ENCODE measurements at places on chromosomes 11 and 22. TPM values are rescaled to one million over a fixed set of nuclear protein-coding genes. Genes with fewer than 3 reads are reported as not detected.

The MS4A1 gene
- total RNA-seq: not detected

The MMP8 gene
- not detected for total RNA-seq

The LAYN gene
- 12.6 TPM for total RNA-seq

The OR52N4 gene
- not detected for total RNA-seq

DNA sequence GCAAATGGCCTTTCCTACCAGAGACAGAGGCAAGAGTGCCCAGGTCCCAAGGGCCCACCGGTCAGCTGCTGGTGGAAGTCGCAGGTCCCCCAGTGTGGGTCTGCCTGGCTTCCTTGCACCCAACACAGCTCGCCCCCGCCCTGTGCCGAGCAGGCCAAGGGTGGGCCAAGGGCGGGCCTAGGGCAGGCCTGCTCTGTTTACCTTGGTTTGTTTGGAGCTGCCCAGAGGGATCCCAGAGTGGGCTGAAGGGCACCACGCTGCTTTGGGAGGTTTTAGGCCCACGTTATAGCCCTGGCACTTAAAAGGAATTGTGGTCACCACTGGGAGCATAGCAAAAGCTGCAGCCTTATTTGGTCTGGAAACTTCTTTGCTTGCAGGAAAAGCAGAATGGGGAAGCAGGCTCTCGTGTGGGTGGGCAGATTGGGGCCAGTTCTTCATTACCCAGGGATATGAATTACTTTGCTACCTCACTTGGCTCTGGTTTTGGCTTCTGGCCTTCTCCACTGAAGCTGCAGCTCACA lies 38.0 kb downstream of the MRGPRD start:
- peak overlapping the region; percentile 41 for H3K27ac ChIP-seq
- peaks cover 33% of the 10 kb centered on the region for H3K36me3 ChIP-seq
- DNase-seq: no peak
- H3K27me3 ChIP-seq: no peaks in the 10 kb centered on the region

GRCh38 chr22:35258191-35258988 lies 1.1 kb downstream of the HMGXB4 start:
- no peaks in the 10 kb centered on the region for H3K36me3 ChIP-seq
- H3K4me1 ChIP-seq: peaks cover 15% of the 10 kb centered on the region
- peak overlapping the region; percentile 97 for H3K27ac ChIP-seq
- H3K27me3 ChIP-seq: no peaks in the 10 kb centered on the region
- DNase-seq: no peak
- H3K4me3 ChIP-seq: peak overlapping the region; percentile 94

GRCh38 chr11:4385978-4386740 lies 7.3 kb downstream of the TRIM21 start:
- H3K36me3 ChIP-seq: peaks cover 5% of the 10 kb centered on the region
- no peaks in the 10 kb centered on the region for H3K4me1 ChIP-seq
- H3K27ac ChIP-seq: no peak overlapping the region
- no peaks in the 10 kb centered on the region for H3K27me3 ChIP-seq
- H3K4me3 ChIP-seq: no peak overlapping the region

DNA sequence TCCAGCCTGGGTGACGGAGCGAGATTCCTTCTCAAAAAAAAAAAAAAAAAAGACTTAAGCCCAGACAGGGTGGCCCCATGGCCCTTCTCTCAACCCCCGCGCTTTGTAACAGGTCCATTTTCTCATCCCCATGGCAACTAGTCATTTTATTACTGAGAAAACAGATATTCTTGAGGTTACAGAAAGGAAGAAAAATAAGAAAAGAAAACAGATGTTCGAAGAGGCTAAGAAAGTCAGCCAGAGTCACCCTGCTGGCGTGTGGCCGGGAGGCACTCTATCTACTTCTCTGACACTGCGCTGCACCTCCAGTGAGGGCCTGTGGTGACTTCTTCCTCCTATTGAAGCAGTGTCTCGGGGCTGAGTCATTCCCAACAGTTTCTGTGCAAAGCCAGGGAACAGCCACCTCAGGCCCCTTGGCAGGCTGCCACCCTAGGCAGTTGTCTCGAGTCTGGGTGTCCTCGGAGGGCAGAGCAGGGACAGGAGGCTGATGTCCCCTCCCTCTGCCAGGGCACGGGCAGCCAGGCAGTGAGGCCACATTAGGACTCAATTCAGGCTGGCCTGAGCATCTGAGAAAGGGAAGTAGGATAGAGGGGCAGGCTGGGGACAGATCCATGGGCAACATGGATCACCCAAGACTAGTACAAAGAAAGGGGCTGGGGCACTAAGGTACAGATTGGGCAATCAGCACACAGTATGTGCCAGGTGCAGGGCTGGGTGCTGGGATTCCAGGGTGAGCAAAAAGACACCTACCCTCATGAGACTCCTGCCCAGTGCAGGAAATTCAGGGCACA lies 16.4 kb upstream of the SYVN1 start:
- no peaks in the 10 kb centered on the region for H3K27me3 ChIP-seq
- no peaks in the 10 kb centered on the region for H3K36me3 ChIP-seq
- H3K4me1 ChIP-seq: peaks cover 16% of the 10 kb centered on the region
- peak overlapping the region; percentile 38 for H3K4me3 ChIP-seq
- H3K27ac ChIP-seq: peak overlapping the region; percentile 89
- DNase-seq: peak; percentile 93

The SCGB1D4 gene
- total RNA-seq: not detected

GRCh38 chr11:96257972-96258934 lies 84.7 kb downstream of the MAML2 start:
- H3K36me3 ChIP-seq: no peaks in the 10 kb centered on the region
- H3K27me3 ChIP-seq: no peaks in the 10 kb centered on the region
- no peak overlapping the region for H3K4me3 ChIP-seq
- H3K4me1 ChIP-seq: peaks cover 15% of the 10 kb centered on the region
- peak overlapping the region; percentile 46 for H3K27ac ChIP-seq

DNA sequence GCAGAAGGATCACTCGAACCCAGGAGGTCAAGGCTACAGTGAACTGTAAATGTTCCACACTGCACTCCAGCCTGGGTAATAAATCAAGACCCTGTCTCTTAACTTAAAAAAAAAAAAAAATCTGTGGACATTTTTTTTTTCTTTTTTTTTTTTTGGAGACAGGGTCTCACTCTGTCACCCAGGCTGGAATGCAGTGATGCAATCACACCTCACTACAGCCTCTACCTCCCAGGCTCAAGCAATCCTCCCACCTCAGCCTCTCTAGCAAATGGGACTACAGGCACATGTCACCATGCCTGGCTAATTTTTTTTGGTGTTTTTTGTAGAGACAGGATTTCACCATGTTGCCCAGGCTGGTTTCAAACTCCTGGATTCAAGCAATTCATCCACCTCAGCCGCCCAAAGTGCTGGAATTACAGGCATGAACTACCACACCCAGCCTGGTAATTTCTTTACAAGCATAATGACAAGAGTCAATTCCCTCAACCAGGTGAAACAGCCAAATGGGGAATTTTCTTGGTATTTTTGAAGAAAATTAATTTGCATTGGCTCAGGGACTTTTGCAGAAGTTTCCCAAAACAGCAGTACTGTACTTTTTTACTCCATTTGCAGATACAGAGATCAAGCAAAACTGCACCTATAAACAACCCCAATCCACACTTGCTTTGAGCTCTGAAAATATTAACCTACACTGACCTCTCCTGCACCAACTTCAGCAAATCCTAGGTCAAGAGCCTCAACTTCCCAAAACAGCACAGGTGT lies 44.0 kb downstream of the MRTFA start:
- no peak overlapping the region for H3K27ac ChIP-seq
- no peaks in the 10 kb centered on the region for H3K27me3 ChIP-seq
- DNase-seq: no peak
- no peak overlapping the region for H3K4me3 ChIP-seq

- H3K27ac ChIP-seq: no peak overlapping the region
- H3K4me1 ChIP-seq: no peaks in the 10 kb centered on the region
- H3K4me3 ChIP-seq: no peak overlapping the region
- H3K36me3 ChIP-seq: no peaks in the 10 kb centered on the region
- H3K27me3 ChIP-seq: no peaks in the 10 kb centered on the region
- DNase-seq: no peak
These were observed 22.0 kb upstream of the PATE1 start for GRCh38 chr11:125724125-125724524.

The PTPRCAP gene
- total RNA-seq: 0.89 TPM

The CLP1 gene
- total RNA-seq: 10.0 TPM

DNA sequence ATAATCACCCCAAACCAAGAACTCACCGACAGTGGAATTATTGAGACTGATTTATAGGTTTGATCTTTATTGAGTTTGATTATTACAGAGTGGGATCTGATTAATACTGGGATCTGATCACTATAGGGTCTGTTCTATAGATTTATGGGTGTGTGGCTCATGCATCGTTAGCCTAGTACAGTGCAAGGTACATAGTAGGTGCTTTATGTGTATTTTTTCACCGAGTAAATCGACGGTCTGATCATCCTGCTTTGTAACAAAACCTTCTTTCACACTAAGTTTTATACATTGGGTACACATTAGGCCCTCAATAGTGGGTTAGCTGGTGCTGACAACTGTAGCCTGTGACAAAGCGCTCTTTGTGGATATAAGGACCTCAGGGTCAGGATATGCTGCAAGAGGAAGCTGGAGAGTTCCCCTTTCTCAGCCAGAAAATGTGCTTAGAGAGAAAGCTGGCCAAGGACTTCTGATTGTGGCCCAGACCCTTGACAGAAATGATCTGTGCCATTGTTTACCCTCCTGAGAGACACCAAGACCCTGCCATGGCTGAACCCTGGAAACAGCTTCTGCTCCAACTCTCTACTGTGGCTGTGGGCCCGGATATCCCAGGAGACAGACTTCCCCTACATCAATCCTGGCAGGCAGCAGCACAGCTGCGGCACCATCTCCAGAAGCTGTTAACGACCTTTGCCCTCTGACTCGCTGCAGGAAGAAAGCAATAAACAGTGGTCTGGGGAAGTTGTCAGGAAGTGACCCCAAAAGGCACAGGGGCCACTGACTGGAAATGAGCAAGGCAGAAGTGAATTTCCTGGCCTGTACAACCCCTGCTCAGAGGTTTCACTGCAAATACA lies 16.1 kb upstream of the TPP1 start:
- no peak overlapping the region for H3K4me3 ChIP-seq
- no peaks in the 10 kb centered on the region for H3K36me3 ChIP-seq
- H3K27ac ChIP-seq: peak overlapping the region; percentile 46

The TMEM121B gene
- total RNA-seq: 0.80 TPM

DNA sequence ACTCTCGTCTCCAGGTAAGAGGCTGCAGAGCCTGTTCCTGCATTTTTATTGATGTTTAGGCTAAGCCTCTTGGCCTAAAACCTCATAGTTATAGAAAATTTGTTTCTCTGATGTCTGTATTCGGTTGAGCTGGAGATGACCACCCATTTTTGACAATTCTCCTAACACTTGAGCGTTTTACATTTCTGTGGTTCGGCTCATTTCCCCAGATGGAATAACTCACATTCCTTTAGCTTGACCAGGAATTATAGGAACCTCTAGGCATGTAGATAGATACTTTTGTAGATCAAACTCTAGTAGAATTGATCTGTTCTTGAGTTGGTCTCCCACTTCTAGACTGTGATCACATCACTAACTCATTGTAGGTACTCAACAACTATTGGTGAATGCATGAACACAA lies 172.6 kb upstream of the CADM1 start:
- H3K4me1 ChIP-seq: no peaks in the 10 kb centered on the region
- no peaks in the 10 kb centered on the region for H3K27me3 ChIP-seq
- no peak for DNase-seq

- no peak overlapping the region for H3K27ac ChIP-seq
- H3K36me3 ChIP-seq: no peaks in the 10 kb centered on the region
- H3K4me1 ChIP-seq: no peaks in the 10 kb centered on the region
- no peak for DNase-seq
These were observed 435.4 kb downstream of the TMEM135 start for GRCh38 chr11:87473174-87473573.

GRCh38 chr22:37320726-37321677 lies 38.7 kb downstream of the CYTH4 start:
- no peaks in the 10 kb centered on the region for H3K36me3 ChIP-seq
- H3K4me1 ChIP-seq: no peaks in the 10 kb centered on the region
- H3K4me3 ChIP-seq: no peak overlapping the region
- no peak for DNase-seq
- H3K27me3 ChIP-seq: peaks cover 32% of the 10 kb centered on the region

GRCh38 chr22:23122992-23123803 lies 18.6 kb downstream of the RSPH14 start:
- no peaks in the 10 kb centered on the region for H3K4me1 ChIP-seq
- DNase-seq: peak; percentile 2
- H3K36me3 ChIP-seq: no peaks in the 10 kb centered on the region
- H3K27me3 ChIP-seq: no peaks in the 10 kb centered on the region
- H3K4me3 ChIP-seq: no peak overlapping the region

The CLDN5 gene
- 42.3 TPM for total RNA-seq

The BEST1 gene
- 2.1 TPM for total RNA-seq

GRCh38 chr11:105741488-105742020 lies 131.7 kb downstream of the GRIA4 start:
- H3K4me1 ChIP-seq: no peaks in the 10 kb centered on the region
- H3K4me3 ChIP-seq: no peak overlapping the region
- H3K27ac ChIP-seq: no peak overlapping the region
- no peaks in the 10 kb centered on the region for H3K36me3 ChIP-seq

DNA sequence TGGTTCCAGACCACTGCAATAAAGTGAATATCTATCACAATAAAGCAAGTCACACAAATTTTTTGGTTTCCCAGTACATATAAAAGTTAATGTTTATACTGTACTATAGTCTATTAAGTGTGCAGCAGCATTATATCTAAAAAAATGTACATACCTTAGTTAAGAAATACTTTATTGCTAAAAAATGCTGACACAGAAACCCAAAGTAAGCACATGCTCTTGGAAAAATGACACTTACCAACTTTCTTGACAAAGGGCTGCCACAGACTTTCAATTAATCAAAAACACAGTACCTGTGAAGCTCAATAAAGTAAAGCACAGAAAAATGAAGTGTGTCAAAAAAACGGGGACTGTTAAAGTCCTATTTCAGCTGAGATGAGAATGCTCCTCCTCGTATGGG lies 16.9 kb downstream of the CABIN1 start:
- no peaks in the 10 kb centered on the region for H3K36me3 ChIP-seq
- no peak overlapping the region for H3K4me3 ChIP-seq
- H3K27me3 ChIP-seq: no peaks in the 10 kb centered on the region
- H3K27ac ChIP-seq: no peak overlapping the region
- peaks cover 20% of the 10 kb centered on the region for H3K4me1 ChIP-seq

DNA sequence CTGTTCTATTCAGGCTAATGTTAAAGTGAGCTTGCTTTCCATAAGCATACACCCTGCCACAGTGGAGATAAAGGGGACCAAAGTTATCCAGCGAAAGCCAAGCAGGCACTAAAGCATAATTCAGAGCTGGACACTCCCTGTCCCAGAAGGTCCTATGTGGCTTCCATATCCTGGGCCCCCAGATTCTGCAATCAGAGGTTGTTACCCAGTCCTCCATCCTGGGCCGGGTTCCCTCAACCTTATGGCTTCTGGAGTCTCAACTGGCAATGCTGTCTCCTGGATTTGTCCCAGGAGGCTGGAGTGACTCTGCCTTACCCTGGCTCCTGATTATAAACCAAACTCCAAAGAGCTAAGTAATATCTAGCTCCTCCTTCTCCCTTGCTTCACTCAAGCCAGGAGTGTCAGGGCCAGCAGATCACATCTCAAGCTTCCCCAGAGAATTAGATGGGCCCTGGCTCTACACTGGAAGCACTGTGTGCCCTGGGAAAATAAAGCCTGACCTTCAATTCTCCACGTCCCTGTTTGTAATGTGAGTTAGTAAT lies 14.0 kb upstream of the SMIM35 start:
- no peaks in the 10 kb centered on the region for H3K27me3 ChIP-seq
- H3K4me1 ChIP-seq: peaks cover 11% of the 10 kb centered on the region
- DNase-seq: no peak
- no peaks in the 10 kb centered on the region for H3K36me3 ChIP-seq
- no peak overlapping the region for H3K4me3 ChIP-seq
- H3K27ac ChIP-seq: no peak overlapping the region

The CAPN5 gene
- total RNA-seq: 0.98 TPM

- H3K4me3 ChIP-seq: no peak overlapping the region
- no peaks in the 10 kb centered on the region for H3K4me1 ChIP-seq
- H3K27ac ChIP-seq: no peak overlapping the region
- no peak for DNase-seq
These were observed 8.5 kb downstream of the NAV2 start for GRCh38 chr11:19721176-19721575.

The AMOTL1 gene
- total RNA-seq: 248 TPM

The GRIA4 gene
- not detected for total RNA-seq

The DYNC2H1 gene
- 1.3 TPM for total RNA-seq
